Ureter (tissue), 1 donor: ENCODE measurements at places on chromosomes 2 and 18. TPM values are rescaled to one million over a fixed set of nuclear protein-coding genes. Genes with fewer than 3 reads are reported as not detected.

The GORASP2 gene
- total RNA-seq = 94.8 TPM

The RFX8 gene
- total RNA-seq = not detected

The TUBA3E gene
- total RNA-seq = not detected

The PSMA8 gene
- not detected for total RNA-seq

The PTPRN gene
- total RNA-seq = not detected

The CIB4 gene
- not detected for total RNA-seq

The IMP4 gene
- total RNA-seq = 76.5 TPM

The EMX1 gene
- not detected for total RNA-seq

The AMMECR1L gene
- 19.2 TPM for total RNA-seq

The ADNP2 gene
- 28.0 TPM for total RNA-seq

The CNTNAP5 gene
- 1.5 TPM for total RNA-seq

The ANKRD53 gene
- 1.8 TPM for total RNA-seq

The FOXD4L1 gene
- 0.39 TPM for total RNA-seq

DNA sequence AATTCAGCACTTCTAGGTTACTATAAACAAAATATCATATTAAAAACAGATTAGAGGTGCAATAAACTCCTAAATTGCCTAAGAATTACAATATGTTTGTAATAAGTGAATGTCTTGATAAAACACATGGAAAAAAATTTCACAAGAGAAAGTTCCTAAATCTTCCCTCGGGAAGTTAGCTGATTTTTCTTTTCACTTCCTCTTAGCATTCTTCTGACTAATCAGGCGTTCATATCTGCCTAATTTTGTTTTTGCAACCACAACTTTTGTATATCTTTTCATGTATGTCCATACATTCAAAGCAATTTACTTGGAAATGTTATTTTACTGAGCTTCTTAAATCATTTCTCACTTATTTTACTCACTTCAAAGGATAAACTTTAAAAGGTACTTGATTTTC, 88.5 kb downstream of the RTTN start:
- no peak for DNase-seq

DNA sequence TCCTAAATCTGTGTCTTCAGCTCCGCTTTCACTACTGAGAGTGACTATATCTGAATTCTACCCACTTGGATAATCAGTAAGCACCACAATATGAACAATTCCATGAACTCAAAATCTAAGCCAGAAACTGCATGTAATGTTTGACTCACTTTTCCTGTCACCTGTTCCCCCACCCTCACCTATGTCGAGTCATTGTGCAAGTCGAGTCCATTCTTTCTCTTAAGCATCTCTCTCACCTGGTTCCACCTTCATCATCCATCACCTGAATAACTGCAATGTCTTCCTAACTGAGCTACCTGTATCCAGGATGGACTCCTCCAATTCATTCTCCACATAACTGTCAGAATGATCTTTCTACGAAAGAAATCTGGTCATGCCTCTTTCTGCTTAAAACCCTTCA, 58.2 kb downstream of the PPP1R1C start:
- DNase-seq = no peak

DNA sequence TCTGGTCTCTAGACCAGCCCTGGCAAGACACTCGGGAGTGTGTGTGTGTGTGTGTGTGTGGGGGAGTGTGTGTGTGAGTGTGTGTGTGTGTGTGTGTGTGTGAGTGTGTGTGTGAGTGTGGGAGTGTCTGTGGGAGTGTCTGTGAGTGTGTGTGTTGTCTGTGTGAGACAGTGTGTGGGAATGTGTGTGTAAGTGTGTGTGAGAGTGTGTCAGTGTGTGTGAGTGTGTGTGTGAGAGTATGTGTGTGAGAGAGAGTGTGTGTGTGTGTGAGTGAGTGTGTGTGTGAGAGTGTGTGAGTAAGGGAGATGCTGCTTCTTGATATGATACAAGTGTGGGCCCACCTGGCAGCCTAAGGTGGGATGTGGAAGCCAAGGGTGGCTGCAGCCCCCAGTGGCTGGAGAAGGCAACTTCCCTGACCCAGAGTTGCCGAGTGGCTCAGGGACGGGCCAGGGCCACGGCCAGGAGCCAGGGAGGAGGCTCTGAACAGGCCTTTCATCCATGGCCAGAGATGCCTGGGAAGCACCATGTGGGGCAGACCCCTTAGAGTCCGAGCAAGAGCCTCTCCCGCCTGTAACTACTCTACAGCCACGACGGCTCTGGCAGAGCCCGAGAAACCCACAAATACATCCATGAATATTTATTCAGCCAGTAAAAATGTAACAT, 159.3 kb upstream of the MYCN start:
- DNase-seq = no peak

DNA sequence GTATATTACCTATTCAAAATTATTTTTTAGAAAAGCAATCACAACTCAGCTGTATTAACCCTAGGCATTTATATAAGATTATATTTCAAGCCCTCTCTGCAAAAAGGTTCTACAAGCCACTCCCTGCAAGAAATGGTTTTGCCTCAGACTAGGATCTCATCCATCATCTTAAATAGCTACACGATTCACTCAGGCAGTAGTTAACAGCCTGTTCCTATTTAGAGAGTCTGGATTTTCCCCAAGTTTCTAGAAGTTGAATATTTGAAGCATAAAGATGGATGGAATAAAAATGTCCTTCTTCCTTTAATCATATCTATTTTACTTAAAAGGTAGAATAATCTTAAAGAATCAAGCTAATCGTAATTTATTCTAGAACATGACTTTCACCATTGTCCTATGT, 167.1 kb upstream of the STK17B start:
- no peak for DNase-seq

DNA sequence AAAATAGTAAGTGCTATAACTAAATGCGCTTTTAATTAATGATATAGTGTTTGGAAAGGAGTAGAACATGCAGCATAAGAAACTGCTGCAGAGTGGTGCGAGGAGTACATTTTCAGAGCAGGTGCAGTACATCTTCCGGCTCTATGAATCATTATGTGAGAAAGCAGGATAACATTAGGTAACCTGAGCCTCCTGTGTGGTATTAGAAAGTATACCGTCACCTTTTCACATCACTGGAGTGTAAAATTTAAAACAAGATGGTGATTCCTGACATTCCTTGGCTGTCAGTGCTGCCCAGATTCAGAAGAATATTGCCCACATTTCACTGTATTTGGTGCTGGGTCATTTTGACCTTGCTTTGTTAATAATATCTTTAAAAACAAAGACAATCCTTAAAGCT, 7.8 kb upstream of the DYNC2LI1 start:
- no peak for DNase-seq

GRCh38 chr2:50116096-50117010, 915.6 kb downstream of the NRXN1 start:
- no peak for DNase-seq

GRCh38 chr2:53881360-53881759, 21.6 kb upstream of the GPR75 start:
- no peak for DNase-seq

- DNase-seq = no peak
Observed at GRCh38 chr18:77343846-77344510, 94.3 kb downstream of the GALR1 start.

DNA sequence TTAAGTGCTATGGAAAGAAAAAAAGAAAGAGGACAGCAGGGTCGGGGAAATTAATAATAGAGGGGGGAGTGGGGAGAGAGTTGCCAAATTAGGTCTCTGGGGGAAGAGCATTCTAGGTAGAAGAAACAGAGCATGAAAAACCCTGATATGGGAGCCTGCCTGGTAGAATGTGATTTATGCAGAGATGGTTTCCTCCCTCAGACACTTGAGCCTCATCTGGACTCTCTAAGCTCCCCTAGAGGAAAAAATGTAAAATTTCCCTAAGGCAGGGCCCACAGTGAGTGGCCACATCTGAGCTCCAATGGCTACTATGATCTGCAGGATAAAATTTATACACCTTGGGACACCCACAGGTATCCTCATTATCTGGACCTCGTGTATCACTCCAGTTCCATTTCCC, 20.6 kb upstream of the EPAS1 start:
- no peak for DNase-seq

DNA sequence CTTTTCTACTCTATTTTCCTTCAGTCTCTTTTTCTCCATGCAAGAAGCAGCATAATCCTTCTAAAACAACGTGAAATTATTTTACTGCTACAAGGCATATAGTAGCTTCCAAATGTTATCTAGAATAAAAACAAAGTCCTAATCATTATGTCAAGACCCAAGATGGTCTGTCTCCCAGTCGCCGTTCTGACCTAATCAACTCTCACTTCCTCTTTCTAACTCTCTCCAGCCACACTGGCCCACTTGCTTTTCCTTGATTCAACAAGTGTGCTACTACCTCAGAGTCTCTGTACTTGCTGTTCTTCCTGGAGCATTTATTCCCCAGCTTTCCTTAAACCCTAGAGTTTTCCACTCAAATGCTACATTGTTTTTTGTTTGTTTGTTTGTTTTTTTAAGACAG, 1491.2 kb downstream of the LRP1B start:
- no peak for DNase-seq

GRCh38 chr2:238691596-238692491, 156.0 kb upstream of the TWIST2 start:
- no peak for DNase-seq

GRCh38 chr18:9016633-9017166, 85.8 kb upstream of the NDUFV2 start:
- DNase-seq = no peak

DNA sequence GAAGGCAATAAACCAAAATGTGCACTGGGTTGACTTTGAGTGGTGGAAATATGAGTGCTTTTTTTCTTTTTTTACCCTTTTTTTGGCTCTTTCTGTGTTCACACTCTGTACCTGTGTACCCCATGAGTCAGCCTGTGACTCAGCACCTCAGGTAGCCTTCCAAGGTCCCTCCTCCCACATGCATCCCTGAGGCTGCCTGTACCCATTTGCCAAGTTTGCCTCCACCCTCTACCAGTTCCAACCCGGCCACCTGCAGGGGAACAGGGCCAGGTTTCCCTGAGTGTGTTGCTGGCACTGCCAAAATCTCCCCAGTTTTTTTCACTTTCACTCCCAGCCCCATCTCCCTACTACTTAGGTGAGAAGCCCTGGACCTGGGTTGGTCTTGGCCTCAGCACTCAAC, 14.0 kb downstream of the CXCR1 start:
- no peak for DNase-seq

DNA sequence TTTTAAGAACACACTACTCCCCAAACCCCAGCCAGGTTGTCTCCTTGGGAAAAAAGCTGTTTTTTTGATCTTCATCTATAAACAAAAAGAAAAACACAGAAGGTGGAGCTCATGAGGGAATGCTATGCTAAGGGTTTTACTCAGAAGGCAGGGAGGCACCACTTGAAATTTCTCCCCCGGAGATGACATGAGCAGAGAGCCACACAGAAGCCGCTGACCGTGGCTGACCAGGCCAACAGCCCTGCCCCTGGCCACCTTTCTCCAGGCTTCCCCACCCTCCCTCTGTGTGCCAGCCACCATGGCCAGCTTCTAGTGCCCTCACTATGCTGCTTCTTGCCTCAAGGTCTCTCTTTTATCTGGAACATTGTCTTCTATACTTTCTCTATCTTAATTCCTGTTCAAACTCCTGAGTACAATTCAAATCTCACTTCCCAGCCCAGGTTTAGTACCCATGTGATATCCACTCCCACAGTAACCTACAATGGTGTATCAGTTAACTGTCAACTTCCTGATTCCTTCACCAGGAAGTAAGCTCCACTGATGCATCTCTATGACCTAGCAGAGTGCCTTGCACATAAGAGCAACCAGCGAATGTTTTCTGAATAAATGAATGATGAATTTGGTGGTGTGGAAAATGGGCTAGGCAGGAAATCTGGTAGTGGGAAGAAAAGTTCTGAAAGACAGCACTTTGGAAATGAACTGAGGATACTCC, 15.3 kb downstream of the LAPTM4A start:
- no peak for DNase-seq

DNA sequence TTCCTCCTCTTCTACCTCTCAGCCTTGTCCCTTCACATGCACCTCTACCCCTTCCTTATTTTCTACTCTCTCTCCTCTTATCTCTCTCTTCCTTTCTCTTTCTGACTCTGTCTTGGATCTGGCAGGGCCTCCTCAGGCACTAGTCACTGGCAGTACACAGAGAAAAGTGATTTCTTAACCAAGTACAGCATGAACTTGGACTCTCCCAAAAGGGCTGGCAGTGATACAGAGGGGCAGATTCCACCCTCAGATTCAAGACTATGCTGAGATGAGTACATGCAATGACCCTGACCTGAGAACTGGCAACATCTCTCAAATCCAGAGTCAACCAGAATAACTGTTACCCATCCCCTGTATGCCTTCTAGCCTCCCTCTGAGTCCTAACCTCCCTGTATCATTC, 4.3 kb downstream of the AOX1 start:
- DNase-seq = peak; percentile 55

DNA sequence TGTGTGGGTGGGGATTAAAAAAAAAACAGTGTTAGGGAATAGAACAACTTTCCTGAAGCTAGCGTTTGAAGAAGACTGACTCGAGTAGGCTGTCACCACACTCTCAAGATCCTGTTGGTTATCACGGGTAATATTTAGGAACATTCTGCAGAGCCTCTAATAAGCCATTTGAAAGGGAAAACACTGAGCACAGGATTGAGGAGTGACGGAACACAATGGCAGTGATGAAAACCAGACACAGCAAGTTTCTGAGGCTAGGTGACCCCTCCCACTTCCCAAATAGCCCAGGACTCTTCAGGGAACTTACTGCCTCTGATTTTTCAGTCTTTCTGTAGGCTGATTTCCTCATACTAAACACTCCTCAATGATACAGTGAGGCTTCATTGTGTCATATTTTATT, 88.2 kb upstream of the TMEM200C start:
- no peak for DNase-seq

GRCh38 chr2:60410456-60411146, 142.9 kb downstream of the BCL11A start:
- no peak for DNase-seq

DNA sequence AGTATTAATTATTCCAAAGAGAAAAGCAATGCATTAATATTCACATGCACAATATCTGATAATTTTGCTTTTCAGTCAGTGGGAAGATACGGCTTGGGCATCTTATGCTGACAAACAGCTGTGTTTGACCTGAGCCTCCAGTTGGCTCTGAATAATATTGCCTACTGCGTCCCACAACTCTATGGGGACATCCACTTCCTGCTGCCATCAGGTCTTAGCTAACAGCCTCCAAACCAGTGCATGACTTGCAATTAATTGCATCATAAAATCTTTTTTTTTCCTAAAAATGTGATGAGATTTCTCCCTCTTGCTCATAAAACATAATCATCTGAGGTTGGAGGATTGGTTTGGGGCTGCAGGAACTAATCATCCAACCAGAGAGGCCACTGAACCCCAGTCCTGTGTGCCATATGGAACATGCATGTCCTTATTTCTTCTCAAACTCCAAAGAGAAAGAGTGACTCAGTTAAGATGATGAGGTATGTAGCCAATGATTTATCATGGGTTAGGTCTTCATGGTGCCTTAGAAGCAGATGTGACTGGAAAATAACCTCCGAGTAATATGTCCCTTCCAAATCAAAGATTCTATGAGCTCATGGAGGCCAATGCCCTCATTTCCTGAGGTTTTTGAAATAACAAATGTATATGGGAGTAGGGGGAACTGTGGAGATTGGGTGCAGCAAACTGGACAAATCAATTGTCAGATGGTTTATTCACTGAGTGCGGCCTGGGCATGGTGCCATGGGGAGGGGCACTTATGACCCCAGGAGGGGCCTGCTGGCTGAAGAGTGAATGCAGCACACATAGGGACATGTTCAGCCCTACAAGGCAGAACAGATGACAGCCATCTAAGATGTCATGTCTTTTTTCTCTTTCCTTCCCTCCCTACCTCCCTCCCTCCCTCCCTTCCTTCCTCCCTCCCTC, 39.4 kb downstream of the EDAR start:
- no peak for DNase-seq

- no peak for DNase-seq
Observed at GRCh38 chr18:10245031-10245845, 209.2 kb upstream of the APCDD1 start.
